Activated CD8-positive, alpha-beta memory T cell treated with anti-CD3 and anti-CD28 coated beads, Interleukin-2, amount 50 U/mL, for 4 hours (primary cell): ENCODE measurements at places on chromosomes 13 and 19.

GRCh38 chr13:44407379-44407778, 33.8 kb downstream of the SERP2 start:
- DNase-seq = no peak

- no peak for DNase-seq
Observed at GRCh38 chr13:69101841-69102240, 1005.8 kb upstream of the ATXN8OS start.

GRCh38 chr13:35892837-35893814, 238.1 kb downstream of the DCLK1 start:
- no peak for DNase-seq

- no peak for DNase-seq
Observed at GRCh38 chr19:31969016-31969415, 376.4 kb upstream of the ZNF507 start.

DNA sequence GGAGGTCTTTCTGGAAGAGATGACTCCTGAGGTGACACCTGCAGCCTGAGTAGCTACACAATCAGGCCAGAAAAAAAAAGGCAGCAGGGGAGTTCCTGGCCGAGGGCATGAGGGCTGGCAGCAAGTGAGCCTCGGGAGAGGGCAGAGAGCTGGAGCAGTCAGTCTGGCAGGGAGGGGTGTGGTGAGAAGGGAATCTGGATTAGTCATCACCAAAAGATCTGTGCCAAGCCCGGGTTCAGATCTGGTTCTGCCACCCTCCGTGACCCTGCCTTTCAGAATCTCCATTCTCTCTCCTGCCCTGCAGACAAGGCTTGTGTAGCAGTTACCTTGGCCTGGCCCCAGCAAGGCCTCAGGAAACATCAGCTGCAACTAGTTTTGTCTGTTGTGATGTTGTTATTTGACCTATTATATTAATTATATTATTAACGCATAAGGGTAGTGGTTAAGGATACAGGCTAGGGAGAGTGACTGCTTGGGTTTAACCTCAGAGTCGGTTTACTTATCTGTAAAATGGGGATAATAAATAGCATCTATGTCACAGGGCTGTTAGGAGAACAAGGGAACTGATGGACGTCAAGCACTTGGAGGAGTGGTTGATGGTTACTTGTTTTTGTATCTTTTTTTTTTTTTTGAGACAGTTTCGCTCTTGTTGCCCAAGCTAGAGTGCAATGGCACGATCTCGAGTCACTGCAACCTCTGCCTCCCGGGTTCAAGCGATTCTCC, 2.7 kb upstream of the CAPNS1 start:
- DNase-seq = no peak

DNA sequence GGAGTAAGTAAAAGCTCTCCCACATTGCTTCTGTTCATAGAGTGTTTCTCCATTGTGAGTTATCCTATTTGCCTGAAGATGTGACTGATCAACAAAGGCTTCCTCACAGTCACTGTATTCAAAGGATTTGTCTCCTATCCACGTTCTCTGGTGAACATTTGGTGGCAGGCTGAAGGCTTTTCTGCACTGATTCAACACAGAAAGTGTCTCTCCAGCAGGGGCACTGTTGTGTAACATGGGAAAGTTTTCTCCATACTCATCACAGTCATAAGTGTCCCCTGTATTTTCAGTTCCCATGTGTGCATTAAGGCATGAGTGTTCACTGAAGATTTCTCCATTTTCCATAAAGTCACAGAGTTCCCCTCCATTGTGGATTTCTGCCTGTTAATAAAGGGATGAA, 17.6 kb downstream of the ZNF121 start:
- no peak for DNase-seq

DNA sequence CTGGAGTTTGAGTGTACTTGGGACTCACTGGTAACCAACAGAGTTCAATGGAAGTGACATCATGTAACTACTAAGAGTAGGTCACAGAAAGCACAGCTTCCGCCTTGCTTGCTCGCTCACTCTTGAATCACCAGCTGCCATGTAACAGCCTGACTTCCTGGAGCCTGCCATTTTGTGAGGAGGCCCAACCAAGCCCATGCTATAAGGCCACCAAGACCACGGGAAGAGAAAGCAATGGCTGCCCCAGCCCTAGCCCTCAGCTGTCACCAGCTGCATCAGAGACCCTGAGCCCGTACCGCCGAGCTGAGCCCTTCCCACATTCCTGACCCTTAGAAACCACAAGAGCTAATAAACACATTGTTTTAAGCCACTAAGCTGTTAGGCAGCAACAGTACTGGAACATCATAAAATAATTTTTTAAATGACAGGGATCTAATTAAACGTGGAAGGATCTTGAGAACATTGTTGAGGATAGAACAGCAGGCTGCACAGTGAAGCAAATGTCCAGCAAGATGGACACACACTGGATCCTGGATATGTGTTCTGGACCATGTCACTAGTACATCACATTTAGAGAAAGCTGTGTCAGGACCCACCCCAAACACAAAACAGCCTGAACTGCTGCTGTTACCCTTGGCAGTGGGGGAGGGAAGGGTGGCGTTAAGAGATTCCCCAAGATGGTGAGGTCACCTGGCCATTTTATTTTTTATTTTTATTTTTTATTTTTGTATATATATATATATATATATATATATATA, 21.7 kb upstream of the LDLR start:
- DNase-seq = no peak

DNA sequence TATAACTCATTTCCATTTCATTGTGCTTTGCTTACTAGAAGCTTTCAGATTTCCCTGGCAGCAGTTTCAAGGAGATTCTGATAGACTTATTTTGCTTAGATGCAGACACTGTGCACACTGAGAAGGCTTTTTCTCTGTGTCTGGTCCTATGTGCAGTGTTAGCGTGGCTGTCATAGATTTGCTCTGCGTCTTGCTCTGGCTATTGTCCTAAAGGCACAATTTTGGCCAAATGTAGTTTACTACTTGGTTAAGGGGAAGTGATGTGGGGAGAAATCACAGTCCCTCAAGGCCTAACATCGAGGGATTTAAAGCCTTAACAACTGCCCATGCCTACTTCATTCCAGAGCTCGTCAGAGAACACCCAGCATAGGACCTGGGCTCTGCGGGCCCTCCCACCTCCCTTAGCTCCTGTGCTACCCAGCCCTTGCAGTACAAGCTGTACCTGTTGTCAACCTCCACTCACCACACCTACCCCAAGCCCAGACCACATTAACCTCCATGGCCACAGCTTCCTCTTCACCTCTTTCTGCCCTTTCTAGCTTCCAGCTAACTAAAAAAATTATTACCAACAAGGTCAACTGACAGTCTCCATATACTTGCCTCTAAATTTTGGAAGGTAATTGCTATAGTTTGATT, 38.9 kb upstream of the KATNAL1 start:
- peak; percentile 58 for DNase-seq

DNA sequence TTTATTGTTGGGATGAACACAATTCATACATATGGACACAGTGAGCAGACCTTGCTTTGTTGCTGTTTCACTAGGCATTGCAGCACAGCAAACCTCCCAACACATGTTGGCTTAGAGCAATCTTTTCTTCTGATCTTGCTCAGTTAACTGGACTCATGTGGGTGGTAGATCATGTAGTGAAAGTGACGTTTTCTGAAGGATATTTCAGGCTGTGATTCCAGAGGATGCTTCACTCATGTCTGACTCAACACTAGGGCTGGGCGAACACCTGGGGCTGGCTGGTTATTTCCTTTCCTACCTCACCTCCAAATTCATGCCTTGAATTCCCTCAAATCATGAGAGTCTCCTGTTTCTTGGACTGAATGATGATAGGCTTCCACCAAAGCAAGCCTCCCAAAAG, 14.3 kb upstream of the LGALS13 start:
- DNase-seq = no peak

DNA sequence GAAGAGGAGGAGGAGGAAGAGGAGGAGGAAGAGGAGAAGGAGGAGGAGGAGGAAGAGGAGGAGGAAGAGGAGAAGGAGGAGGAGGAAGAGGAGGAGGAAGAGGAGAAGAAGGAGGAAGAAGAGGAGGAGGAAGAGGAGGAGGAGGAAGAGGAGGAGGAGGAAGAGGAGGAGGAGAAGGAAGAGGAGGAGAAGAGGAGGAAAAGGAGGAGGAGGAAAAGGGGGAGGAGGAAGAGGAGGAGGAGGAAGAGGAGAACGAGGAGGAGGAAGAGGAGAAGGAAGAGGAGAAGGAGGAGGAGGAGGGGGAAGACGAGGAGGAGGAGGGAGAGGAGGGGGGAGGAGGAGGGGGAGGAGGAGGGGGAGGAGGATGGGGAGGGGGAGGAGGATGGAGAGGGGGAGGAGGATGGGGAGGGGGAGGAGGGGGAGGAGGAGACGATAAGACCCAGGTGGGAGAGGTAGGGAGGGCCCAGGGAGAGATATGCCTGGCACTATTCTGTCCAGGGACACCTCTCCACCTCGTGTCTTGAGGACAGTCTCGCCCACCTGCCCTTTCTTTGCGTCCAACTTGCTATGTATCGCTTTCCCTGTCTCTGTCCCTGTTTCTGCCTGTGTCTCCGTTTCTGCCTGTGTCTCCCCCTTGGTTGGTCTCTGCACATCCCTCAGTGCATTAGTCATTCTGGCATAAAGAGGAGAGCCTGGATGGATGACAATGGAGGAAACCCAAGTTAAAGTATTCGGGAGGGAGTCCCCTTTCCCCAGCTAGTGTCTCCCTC, 7.1 kb upstream of the KLK5 start:
- DNase-seq = no peak

DNA sequence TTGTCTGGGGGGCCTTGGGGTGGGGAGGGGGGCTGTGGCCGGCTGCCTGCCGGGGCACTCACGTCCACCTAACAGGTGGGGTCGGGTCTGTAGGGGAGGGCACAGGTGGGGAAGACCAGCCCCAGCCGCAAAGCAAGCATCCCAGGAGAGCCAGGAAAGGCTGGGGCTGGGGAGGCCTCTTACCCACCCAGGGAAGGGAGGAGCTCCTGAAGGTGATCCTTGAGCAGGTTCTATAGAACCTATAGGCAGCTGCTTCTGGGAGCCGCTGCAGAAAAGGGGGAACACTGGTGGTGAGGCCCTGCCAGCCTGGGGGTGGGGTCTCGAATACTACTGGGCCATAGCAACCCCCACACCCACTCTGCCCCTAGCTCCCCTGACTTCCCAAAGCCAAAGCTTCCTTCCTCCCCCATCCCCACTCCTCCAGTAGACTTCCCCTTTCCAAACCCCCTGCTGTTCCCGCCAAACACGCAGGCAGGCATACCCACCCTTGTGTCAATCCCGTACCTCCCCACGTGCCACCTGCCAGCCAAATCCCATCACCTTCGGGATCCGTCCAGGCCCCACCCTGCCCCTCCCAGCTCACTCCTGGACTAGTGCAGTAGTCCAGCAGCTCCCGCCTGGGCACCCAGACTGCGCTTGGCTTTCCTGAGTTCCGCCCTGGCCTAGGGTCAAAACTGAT, 5.6 kb downstream of the KLF16 start:
- no peak for DNase-seq

DNA sequence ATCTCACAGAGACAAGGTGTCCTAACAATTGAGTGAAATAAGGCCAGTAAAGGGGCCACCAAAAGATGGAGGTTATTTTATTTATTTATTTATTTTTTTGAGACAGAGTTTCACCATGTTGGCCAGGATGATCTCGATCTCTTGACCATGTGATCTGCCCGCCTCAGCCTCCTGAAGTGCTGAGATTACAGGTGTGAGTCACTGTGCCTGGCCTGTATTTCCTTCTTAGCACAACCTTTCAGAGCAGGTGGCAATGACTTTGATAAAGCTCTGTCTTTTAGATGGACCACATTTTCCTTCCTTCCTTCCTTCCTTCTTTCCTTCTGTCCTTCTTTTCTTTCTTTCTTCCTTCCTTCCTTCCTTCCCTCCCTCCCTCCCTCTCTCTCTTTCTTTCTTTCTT, 11.0 kb upstream of the DOCK6 start:
- no peak for DNase-seq

DNA sequence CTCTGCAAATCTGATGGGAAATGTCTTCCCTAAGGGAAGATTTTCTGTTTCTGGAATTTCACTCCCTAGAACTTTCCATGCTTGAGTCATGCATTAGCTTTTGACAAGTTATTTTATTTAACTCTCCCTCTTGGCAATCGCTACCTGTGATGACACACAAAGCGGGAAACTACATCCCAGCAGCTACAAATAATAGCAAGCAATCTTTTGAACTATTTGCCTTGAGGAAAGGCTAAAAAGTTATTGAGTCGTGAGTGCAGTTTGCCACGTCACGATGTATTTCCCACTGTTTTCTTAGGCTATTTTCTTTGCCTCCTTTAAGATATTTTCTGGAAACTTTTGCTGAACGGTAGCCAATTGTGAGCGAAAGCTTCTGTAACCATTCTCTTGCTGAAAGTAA, 353.3 kb upstream of the HTR2A start:
- DNase-seq = no peak

GRCh38 chr13:34414616-34415015, 527.5 kb upstream of the NBEA start:
- DNase-seq = no peak

GRCh38 chr19:2759965-2760364, 20.1 kb upstream of the SLC39A3 start:
- DNase-seq = no peak

GRCh38 chr19:29076161-29076560, 136.8 kb downstream of the UQCRFS1 start:
- no peak for DNase-seq

- DNase-seq = peak; percentile 28
Observed at GRCh38 chr19:17441241-17442021, 7.0 kb downstream of the TMEM221 start.

GRCh38 chr19:13492128-13492527, 14.2 kb downstream of the CACNA1A start:
- DNase-seq = no peak

DNA sequence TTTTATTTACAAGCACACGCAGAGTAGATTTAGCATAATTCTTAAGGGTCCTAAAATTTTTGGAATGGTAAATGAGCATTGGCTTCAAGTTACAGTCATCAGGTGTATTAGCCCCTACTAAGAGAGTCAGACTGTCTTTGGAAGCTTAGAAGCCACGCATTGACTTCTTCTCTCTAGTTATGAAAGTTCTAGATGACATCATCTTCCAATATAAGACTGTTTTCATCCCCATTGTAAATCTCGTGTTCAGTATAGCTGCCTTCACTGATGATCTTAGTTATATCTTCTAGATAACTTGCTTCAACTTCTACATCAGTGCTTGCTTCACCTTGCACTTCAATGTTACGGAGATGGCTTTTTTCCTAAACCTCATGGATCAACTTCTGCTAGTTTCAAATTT, 148.8 kb upstream of the SLITRK1 start:
- DNase-seq = no peak

DNA sequence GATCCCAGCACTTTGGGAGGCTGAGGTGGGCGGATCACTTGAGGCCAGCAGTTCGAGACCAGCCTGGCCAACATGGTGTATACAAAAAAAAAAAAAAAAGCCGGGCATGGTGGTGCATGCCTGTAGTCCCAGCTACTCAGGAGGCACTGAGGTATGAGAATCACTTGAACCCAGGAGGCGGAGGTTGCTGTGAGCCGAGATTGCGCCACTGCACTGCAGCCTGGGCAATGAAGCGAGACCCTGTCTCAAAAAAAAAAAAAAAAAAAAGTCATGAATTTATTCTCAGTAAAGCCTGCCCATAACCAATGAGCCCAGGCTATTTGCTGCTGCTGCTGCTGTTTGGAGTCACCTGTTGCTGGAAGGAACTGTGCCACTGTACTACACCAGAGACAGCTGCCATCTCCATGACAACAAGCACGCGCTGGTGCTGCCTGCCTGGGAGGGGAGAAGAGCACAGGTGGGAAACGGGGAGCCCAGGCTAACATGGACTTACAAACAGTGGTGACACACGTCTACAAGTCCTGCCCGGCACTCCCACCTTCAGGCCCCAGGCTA, 11.3 kb downstream of the ZFR2 start:
- no peak for DNase-seq
